RWPE1 (cell line): ENCODE measurements at places on chromosomes 12 and 14.
A peak's percentile ranks its signal among the peaks of the same experiment; 100 is the strongest.

- DNase-seq, result no peak
Measured at GRCh38 chr12:116087962-116088361, 189.5 kb downstream of the MED13L start.

GRCh38 chr12:1367331-1368291, 226.8 kb downstream of the FBXL14 start:
- DNase-seq, result no peak

DNA sequence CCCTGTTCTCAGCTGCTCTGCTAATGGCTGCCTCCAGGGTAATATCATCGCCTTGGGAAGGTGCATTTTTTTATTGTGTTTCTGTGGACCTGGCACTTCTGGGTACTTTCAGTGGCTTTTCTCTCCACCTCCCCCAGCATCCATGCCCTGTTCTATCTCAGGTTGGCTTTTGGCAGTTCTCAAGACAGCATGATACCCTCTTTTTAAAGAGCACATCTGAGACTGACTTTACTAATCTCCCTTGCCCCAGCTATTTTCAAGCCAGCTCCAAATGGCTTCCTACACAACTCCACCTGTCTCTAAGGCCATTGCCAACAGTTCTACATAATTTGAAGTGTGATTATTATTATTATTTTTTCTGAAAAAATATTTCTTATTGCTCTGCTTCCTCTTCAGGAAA, 39.1 kb downstream of the CCDC175 start:
- no peak for DNase-seq

- no peak for DNase-seq
Measured at GRCh38 chr14:103535081-103535890, 6.3 kb downstream of the TRMT61A start.

DNA sequence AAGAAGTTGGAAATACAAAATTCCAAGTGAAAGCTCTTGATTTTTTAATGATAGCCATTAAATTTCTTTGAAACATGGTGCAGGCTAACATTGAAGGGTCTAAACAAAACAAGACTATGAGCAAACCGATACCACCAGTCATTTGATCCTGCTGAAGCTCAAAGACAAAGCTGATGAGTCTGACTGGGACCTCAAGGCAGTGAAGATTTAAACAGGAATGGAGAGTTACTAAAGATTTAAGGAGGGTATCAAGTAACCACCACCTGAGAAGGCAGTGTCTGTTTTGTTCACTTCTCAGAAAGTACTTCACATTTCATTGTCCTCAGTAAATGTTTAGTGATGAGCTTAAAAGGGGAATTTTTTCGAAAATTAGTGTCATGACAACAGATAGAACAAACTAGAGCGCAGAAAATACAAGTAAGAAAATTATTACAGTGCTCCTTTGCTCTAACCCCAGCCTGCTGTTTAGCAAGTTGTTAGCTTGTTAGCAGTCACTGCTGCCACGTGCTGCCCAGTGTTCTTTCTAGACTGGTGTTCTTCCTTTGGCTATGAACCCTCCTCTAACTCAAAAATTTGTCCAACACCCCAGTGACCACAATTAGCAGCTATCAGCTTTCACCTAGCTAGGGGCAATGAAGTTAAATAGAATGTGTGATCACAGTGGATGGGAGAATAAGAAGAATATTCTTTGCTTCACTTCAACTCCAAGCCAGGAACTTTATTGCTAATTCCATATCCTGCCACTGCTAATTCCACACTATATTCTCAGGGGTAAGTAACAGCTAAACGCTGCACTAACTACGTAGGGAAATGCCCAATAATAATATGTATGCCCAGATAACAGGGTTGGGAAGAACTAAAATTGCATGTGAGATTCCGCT, 41.1 kb downstream of the YAF2 start:
- DNase-seq, result no peak

GRCh38 chr12:124939079-124939420, 24.6 kb upstream of the UBC start:
- DNase-seq, result peak; percentile 45

DNA sequence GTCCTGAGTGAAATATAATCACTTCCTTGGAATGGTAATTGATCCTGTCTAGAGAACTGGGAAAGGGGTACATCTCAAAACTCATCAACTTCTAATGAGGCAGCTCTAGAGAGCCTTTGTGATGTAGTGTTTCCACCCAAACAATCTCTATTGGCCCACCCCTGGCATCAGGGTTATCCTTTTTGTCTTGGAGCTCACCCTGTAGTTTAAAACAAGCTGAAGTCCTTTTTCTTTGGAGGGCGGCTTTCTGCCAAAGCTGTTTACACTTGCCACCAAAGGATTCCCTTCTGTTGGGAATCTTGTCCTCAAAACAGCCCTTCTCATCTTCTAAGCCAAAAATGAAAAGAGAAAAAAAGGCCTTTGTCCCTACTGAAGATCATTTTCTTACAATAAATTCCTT, 60.6 kb upstream of the GTF2A1 start:
- no peak for DNase-seq
